ENCODE measurements at places on chromosomes 2 and 18. TPM values are rescaled to one million over a fixed set of nuclear protein-coding genes. Genes with fewer than 3 reads are reported as not detected.

The FSHR gene
- total RNA-seq, result not detected

The PTPN18 gene
- 26.2 TPM for total RNA-seq

The EGR4 gene
- total RNA-seq, result 0.28 TPM

The AMER3 gene
- total RNA-seq, result not detected

The RSAD2 gene
- total RNA-seq, result 0.53 TPM

The GCKR gene
- 0.36 TPM for total RNA-seq

The DYNAP gene
- not detected for total RNA-seq

The CFAP65 gene
- 0.48 TPM for total RNA-seq

The HDHD2 gene
- 9.5 TPM for total RNA-seq

The KCNE4 gene
- total RNA-seq, result 0.50 TPM

The SP140 gene
- 0.27 TPM for total RNA-seq

The HOXD12 gene
- total RNA-seq, result not detected

The SLC9A4 gene
- total RNA-seq, result not detected

The ZAP70 gene
- 0.27 TPM for total RNA-seq

The CFAP210 gene
- total RNA-seq, result 0.27 TPM

The PROKR1 gene
- total RNA-seq, result not detected

The BOLL gene
- total RNA-seq, result not detected

The RPRM gene
- not detected for total RNA-seq

The VSNL1 gene
- total RNA-seq, result not detected

The VWA3B gene
- total RNA-seq, result 0.33 TPM

The TDRD15 gene
- total RNA-seq, result not detected

The RTP5 gene
- total RNA-seq, result not detected

Measured in A549 treated with Mapracorat at 1 μM for 4 hours (cell line).